ENCODE measurements at places on chromosomes 2 and 18.

GRCh38 chr18:50711386-50711785 lies 108.4 kb downstream of the MRO start:
- no peak for DNase-seq

- no peak for DNase-seq
Observed at GRCh38 chr2:144582651-144583380, 62.9 kb upstream of the ZEB2 start.

- DNase-seq: no peak
Observed at GRCh38 chr2:100060875-100061274, 81.5 kb downstream of the AFF3 start.

- no peak for DNase-seq
Observed at GRCh38 chr2:98492441-98492840, 47.8 kb downstream of the INPP4A start.

GRCh38 chr18:79479761-79480161 lies 84.0 kb downstream of the NFATC1 start:
- DNase-seq: no peak

GRCh38 chr18:38557006-38557405 lies 991.4 kb upstream of the CELF4 start:
- DNase-seq: no peak

GRCh38 chr18:58061349-58061748 lies 17.3 kb downstream of the NEDD4L start:
- DNase-seq: no peak

Measured in Ammon's horn (tissue), 1 donor.